ENCODE measurements at places on chromosomes 7 and 10. TPM values are rescaled to one million over a fixed set of nuclear protein-coding genes. Genes with fewer than 3 reads are reported as not detected.

Gene EDRF1
- 11.5 TPM for total RNA-seq

Gene ZNF783
- total RNA-seq: 3.7 TPM

Gene DNAJC12
- total RNA-seq: 2.6 TPM

Gene GRID2IP
- 0.28 TPM for total RNA-seq

Gene APBB1IP
- 3.1 TPM for total RNA-seq

Gene CCDC3
- 14.9 TPM for total RNA-seq

Gene UNCX
- total RNA-seq: not detected

Gene FGFBP3
- 0.31 TPM for total RNA-seq

Gene RAMP3
- total RNA-seq: 77.2 TPM

Gene HMX3
- total RNA-seq: not detected

Gene ASB10
- total RNA-seq: 11.6 TPM

Gene DRGX
- total RNA-seq: not detected

Gene NRCAM
- total RNA-seq: 0.93 TPM

Gene AZGP1
- total RNA-seq: 11.3 TPM

Gene SHTN1
- total RNA-seq: 4.8 TPM

Gene TMEM213
- total RNA-seq: not detected

Gene PTPN12
- total RNA-seq: 38.8 TPM
